ENCODE measurements at places on chromosomes 11 and 22.

GRCh38 chr22:23251445-23252093, 71.3 kb downstream of the BCR start:
- no peak for DNase-seq

DNA sequence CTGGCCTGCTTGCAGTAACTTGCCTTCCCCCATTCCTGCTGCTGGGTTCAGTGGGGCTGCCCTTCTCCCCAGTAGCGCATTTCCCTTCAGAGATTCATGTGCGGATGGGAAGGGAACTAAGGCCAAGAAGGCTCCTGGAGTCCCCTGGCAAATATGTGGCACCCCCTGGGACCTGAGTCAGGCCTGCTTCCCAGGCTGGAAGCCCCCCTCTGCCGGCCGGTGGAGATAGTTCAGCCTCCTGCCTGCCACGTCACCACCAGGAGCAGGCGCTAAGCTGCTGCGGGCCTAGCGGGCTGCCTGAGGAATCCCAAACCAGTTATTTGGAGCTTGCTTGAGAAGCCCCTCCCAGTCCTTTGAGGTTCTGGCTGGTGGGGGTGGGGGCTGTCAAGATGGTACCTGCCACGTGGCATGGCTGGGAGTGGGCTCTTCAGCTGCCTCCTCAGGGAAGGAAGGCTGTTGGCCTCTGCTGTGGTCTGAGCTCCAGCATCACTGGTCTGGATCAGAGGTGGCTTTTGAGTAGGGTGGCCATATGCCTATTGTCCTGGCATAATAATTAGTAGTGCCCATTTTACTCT, 2.0 kb downstream of the SERPINH1 start:
- no peak for DNase-seq

- no peak for DNase-seq
Observed at GRCh38 chr22:35425546-35425945, 25.6 kb downstream of the MCM5 start.

DNA sequence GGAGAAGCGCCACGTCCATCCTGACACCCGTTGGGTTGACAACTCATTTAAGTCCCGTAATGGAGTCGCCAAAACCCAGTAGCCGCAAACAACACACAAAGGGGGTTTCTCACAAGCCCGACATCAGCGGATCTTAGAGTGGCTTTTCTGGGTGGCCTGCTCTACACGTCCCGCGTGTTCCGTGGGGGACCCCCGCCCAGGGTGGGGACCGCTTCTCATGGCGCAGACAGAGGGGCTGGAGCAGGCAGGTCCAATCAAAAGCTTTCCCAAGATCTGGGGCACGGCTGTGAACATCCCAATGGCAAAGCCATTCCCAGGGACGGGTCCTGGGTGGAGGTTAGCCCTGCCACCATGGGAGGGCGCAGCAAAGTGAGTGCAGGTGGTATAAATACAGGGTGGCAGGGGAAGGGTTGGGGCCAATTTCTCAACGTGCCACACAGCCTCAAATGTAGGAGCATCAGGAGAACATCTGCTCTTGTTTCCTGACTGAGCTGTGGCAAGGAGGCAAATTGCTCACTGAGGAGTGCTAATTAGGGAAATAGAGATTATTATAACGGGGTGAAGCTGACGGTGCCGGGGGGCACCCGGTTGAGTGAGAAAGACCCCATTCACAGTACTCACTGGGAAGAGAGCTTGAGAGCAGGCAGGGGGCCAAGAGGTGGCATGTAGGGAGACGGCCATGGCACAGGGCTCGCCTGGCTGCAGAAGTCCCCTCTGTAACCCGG, 1447.2 kb downstream of the TBC1D22A start:
- DNase-seq = no peak

Measured in chondrocyte (in vitro differentiated cells).